ENCODE measurements at places on chromosomes 7 and 10.

DNA sequence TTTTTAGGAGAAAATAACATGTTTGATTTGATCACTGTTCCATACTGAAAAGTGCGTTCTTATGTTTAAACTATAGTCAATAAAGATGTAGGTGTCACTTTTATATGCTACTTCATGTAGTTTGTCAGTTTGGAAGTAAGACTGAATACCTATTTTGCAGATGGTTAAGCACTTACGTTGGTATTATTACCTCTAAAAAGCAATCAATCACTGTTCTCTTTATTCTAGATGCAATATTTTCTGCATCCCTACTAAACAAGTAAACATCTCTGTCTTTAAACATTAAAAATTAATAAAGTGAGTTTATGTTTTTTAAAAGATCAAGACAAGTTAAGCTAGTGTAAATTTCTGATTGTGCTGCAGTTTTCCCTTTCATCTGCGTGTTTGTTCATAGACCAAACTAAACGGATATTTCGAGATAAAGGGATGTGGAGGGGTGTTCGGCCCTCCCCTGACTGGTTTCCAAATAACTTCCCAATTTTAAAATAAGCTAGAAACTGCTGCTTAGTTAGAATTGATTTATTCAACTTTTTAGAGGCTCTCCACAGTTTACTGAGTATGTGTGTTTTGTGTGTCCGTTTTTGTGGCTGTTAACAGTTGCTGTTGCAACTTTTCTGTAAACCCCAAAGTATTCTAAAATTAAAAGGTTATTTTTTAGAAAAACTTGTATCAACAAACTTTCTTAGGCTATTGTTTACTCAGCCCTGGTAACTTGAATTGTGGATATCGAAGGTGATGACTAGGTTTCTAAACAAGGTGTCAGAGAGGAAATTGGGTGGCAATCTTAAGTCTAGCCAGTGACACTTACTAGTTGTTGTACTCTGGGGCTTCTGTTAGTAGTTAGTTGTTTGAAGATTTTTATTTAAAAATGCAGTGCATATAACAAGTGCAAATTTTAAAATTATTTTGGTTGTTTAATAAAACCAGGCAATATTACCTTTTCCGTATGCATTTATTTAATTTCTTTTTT lies 974 bp downstream of the KIF11 start:
- no peak for DNase-seq

GRCh38 chr7:75537731-75538130 lies 45.6 kb downstream of the SPDYE5 start:
- DNase-seq = no peak

DNA sequence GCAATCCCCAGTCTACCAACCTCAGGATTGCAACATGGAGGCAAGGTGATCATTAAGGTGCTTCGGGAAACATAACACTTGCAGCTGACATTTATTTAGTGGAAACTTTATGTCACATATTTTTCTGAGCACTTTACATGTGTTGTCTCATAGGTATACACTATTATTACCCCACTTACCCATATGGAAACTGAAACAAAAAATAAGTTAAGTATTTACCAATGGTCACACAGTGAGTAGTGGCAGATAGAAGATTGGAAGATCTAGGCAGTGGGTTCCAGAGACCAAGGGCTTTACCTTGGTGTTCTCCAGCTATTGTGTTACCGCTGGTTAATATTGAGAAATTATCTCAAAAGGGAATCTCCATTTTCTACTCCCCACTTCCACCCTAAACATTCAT lies 1279.1 kb upstream of the SORCS1 start:
- DNase-seq = no peak

- DNase-seq = no peak
Measured at GRCh38 chr10:131641898-131642297, 258.9 kb upstream of the PPP2R2D start.

GRCh38 chr10:130301021-130301892 lies 165.1 kb downstream of the GLRX3 start:
- no peak for DNase-seq

GRCh38 chr7:27634671-27635493 lies 27.8 kb downstream of the HIBADH start:
- no peak for DNase-seq

- no peak for DNase-seq
Measured at GRCh38 chr7:22331704-22332103, 25.2 kb downstream of the RAPGEF5 start.

- no peak for DNase-seq
Measured at GRCh38 chr7:101164071-101164840, 1.1 kb downstream of the VGF start.

DNA sequence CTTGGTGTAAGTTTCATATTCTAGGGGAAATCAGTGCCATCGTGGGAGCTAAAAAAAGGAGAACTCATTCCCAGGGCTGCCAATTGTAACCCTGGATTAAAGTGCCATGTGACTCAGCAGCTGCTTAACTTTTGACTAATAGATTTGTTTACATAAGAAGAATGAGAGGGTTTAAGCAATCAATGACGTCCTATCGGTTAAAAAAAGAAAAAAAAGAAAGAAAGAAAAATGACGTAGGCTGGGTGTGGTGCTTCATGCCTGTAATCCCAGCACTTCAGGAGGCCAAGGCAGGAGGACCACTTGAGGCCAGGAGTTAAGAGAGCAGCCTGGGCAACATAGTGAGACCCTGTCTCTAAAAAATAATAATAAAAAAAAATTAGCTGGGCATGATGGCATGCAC lies 116.2 kb upstream of the AFAP1L2 start:
- DNase-seq = no peak

DNA sequence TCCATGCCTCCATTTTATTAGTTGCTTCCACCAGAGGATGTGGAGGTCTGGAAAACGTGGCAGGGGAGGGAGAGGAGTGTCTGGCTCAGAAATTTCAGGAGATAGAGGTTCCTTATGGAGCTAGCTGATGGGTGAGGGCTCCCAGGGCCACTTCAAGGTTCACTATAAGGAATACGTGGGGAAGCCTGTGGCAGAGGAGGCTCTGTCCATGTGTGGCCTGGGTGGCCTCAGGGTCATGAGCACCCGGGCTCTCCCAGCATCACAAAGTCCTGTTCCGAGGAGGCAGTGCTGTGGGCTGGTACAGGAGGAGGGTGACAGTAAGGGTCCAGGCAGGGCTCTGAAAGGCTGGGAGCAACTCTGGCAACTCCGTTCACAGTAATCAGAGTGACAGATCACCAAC lies 24.6 kb downstream of the ARHGAP22 start:
- DNase-seq = no peak

GRCh38 chr7:107502797-107503196 lies 32.9 kb downstream of the GPR22 start:
- DNase-seq = no peak

- no peak for DNase-seq
Measured at GRCh38 chr7:134662871-134663205, 16.2 kb downstream of the BPGM start.

Measured in activated CD8-positive, alpha-beta memory T cell treated with anti-CD3 and anti-CD28 coated beads for 4 hours (primary cell).